ENCODE measurements at places on chromosomes 4 and X.

DNA sequence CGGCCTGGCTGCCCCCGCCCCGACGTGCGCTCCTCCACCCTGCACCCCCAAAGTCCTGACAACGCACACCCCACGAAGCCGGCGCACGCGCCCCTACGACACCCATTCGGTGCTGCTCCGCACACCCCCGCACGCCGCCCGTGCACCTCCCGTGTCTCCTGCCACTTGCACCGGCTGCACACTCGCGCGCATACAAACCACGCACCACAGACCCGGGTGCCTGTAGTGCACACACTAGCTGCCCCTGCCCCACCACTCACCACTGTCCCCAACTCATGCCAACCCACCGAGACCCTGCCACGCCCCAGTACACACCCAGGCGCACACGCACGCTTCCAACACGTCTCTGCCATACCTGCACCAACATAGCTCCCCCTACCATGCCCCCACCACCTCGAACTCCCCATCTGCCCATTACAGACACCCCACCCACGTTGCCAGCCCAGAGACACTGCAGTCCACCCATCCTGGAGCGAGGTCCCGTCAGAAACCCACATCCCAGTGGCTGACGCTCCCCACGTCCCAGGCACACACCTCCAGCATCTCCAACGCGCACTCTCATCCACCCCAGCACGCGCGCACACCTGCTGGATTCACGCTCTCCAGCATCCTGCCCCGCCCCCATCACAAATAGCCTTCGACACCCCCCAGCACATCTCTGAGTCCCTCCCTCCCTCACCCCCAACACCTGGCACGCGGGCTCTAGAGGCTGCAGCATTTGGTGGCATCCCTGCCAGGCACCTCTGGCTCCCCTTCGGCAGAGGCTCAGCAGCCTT is 4.2 kb upstream of the DUSP9 start:
- no peak for DNase-seq

DNA sequence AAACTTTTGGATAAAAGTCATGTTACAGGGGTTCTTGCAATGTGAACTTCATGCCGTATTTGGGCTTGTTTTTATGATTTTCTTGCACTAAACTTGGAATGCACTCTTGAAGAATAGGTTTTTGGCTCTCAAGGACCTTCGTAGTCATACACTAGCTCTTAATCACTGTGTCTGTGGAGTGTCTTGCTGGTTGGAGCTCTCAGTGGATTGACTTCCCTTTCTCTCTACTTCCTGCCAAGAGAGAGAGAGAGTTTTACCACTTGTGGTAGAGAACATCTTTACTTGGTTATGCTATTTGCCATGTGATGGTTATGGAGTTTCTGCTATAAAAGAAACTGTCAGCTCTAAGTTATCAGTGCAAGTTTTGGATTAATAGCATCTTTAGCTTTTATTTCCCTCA is 112.4 kb downstream of the BMPR1B start:
- no peak for DNase-seq

DNA sequence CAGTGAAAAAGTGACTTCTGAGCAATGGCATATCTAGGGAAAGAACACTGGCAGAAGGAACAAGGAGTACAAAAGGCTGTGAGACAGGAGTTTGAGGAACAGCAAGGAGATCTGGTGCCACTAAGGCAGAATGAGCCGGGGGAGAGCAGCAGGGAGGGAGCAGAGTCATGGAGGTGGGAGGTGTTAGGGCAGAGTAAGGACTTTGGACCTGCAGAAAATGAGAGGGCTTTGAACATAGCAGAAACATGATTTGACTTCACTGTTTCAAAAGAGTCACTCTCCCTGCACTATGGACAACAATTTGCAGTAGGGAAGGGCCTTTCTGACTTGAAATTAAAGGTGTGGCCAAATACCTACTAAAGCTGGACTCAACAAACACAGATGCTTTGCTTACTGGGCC is 356.2 kb downstream of the ADGRL3 start:
- no peak for DNase-seq

DNA sequence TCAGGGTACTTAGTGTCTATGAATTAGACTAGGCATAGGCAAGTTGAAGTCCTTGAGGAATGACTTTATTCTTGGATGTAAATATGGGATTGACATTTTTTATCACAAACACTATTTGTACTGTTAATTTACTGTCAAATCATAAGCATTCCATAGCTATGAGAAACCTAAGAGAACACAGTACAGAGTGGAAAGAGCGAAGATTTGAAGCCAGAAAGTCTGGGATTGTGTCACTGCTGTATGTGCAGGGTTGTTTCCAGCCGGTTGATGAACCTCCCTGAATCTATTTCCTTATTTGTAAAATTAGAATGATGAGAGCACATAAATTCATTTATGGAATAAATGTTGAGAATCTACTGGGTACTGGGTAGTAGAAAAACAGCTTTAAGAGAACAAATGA is 14.4 kb upstream of the KLHL5 start:
- DNase-seq, result no peak

DNA sequence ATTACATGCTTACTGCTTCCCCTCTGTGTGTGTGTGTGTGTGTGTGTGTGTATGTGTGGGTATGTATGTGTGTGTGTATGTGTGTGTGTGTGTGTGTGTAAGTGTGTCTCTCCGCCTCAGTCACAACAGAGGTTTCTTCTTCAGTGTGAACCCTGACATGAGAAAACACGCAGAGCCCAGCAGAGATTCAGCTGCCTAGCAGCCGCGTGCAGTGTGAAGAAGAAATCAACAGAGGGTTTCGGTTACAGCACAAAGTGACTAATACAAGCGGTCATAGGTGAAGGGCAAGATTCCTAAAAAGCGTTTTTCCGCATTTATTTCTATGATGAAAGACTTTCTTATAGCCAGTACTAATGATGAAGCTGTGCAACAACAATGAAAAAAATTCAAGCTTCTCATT is 55.3 kb upstream of the ZFP42 start:
- DNase-seq, result no peak

GRCh38 chrX:30888526-30889146 is 418 bp downstream of the TAB3 start:
- peak; percentile 8 for DNase-seq

GRCh38 chr4:183008492-183008891 is 90.6 kb upstream of the WWC2 start:
- DNase-seq, result no peak

Data from stimulated activated CD4-positive, alpha-beta T cell treated with anti-CD3 and anti-CD28 coated beads, Interleukin-4, amount 100 ng/mL, for 4 hours (primary cell).